ENCODE measurements at places on chromosomes 13 and 19.

GRCh38 chr19:3046698-3047495, 15.4 kb downstream of the TLE5 start:
- H3K27me3 ChIP-seq, result no peaks in the 10 kb centered on the region
- peaks cover 12% of the 10 kb centered on the region for H3K4me1 ChIP-seq
- H3K27ac ChIP-seq, result peak overlapping the region; percentile 59
- peak overlapping the region; percentile 15 for H3K4me3 ChIP-seq

- DNase-seq, result peak; percentile 47
- H3K4me3 ChIP-seq, result peak overlapping the region; percentile 65
- no peaks in the 10 kb centered on the region for H3K36me3 ChIP-seq
Observed at GRCh38 chr13:80339912-80340650, 845 bp downstream of the SPRY2 start.

DNA sequence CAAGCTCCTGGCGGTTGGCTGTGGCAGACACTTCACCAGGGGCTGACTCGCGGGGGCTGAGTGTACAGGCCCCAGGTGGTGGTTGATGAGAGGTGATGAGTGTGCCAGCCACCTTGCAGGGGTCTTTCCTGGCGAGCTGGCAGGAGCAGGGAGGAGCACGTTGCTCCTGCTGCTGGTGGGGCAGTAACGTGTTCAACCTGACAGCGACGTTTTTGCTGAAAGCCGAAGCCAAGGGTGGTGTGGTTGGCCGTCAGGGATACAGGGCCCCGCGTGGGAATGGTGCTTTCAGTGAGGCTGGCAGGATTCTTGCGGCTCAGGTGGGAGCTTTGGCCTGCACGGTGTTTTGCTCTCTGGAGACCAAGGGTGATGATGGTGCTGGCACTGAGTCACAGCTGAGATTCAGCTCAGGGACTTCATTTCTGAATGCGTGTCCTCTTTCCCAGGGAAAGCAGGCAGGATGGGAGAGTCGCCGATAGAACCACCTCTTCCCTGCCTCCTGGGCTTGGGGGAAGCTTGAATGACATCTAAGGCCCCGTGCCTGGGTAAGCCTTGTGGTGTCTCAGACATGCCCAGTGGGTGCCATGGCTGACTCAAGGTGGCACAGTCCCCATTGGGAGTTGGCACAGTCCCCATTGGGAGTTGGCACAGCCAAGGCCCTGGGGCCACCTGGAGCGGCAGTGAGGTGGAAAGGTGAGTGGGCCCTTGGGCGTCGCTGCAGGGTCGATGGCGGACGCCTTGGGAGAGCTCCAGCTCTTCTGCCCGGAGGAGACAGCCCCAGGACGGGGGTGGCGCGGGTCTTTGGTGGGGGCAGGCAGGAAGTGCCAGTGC, 8.8 kb downstream of the DAZAP1 start:
- no peaks in the 10 kb centered on the region for H3K27me3 ChIP-seq
- no peaks in the 10 kb centered on the region for H3K36me3 ChIP-seq
- H3K4me3 ChIP-seq, result no peak overlapping the region
- peak overlapping the region; percentile 61 for H3K27ac ChIP-seq

GRCh38 chr13:99231721-99232120, 26.5 kb downstream of the GPR18 start:
- no peaks in the 10 kb centered on the region for H3K36me3 ChIP-seq
- H3K4me3 ChIP-seq, result no peak overlapping the region
- H3K27me3 ChIP-seq, result no peaks in the 10 kb centered on the region
- no peak overlapping the region for H3K27ac ChIP-seq
- no peak for DNase-seq
- H3K4me1 ChIP-seq, result peaks cover 5% of the 10 kb centered on the region

GRCh38 chr19:41993612-41994483, at the start of gene ATP1A3:
ATP1A3 (minus strand) TSS chr19:41994230; CDS start chr19:41994076, 154 bp downstream.
- no peaks in the 10 kb centered on the region for H3K27me3 ChIP-seq
- H3K27ac ChIP-seq, result no peak within 1 kb of the TSS
- H3K4me1 ChIP-seq, result peaks cover 7% of the 10 kb centered on the region
- H3K36me3 ChIP-seq, result no peaks in the 10 kb centered on the region
- peak; percentile 71 for DNase-seq
- peak within 1 kb of the TSS; percentile 56 for H3K4me3 ChIP-seq

DNA sequence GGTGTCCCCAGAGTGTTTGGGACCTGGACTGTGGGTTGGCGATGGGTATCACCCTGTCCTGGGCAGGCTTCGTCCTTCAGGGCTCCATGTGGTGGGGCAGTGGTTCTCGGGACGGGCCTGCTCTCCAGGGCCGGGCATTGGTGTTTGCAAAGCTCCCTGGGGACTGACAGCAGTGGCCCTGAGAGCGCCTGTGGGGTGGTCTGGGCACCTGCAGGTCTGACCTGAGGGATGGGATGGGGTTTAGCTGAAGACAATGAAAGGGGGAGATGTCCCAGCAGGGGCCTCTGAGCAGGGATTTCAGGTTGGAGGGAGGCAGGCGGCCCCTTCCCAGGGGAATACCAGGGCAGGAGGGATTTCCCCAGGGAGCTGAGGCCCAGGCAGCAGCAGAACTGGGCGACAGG, 68.3 kb upstream of the MCF2L start:
- H3K36me3 ChIP-seq, result no peaks in the 10 kb centered on the region
- no peak for DNase-seq
- H3K27me3 ChIP-seq, result no peaks in the 10 kb centered on the region
- H3K4me1 ChIP-seq, result no peaks in the 10 kb centered on the region

DNA sequence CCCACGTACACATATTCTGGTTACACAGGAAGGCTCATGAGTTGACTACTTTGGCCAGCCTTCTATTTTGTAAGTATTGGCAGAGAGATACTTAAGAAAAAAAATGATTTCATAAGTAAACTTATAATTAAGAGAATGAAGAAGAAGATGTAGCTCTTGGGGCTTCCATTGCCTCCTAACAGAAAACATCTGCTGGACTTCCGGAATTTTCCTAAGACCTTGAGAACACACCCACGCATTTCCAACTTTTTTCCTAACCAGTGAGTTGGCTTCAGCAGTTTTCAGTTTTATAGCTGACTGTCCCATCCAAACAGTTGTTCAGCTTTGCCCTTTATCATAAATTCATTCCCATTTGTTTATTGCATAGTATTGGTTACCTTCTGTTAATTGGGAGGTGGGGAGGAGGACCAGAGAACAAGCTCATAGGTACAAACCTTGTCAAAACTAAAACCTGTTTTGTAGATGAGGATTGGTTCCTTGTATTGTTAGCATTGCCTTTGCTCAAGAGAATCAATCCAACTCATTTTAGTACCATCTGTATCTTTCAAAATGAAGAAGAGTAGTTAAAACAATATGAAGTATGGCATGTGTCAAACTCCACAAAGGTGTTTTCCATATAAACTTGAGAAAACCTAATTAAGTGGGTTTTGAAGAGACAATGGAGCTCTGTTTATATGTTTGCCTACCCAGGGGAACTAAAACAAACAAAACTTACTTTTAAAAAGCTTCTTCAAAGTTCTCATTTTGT, 93.9 kb downstream of the COL4A2 start:
- H3K4me1 ChIP-seq, result peaks cover 14% of the 10 kb centered on the region
- DNase-seq, result no peak
- H3K4me3 ChIP-seq, result no peak overlapping the region

Data from testis (tissue), 5 donors.